ENCODE measurements at places on chromosomes 11 and 22. TPM values are rescaled to one million over a fixed set of nuclear protein-coding genes. Genes with fewer than 3 reads are reported as not detected.

Gene OR51A2
- not detected for total RNA-seq

DNA sequence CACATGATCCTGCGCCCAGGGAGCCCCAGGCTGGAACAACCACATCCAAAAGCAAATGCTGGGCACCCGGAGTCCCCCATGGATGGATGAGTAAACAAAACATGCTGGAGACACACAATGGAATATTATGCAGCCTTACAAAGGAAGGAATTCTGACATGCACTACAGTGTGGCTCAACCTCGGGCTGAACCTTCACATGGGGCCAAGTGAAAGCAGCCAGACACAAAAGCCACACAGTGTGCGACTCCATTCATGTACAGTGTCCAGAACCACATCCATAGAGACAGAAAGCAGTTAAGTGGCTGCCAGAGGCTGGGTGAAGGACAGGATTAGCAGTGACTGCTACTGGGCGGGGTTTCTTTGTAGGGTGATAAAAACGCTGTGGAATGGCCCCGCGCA, 10.1 kb downstream of the POLR3H start:
- H3K4me1 ChIP-seq: no peaks in the 10 kb centered on the region
- H3K4me3 ChIP-seq: no peak overlapping the region
- no peaks in the 10 kb centered on the region for H3K36me3 ChIP-seq
- no peak for DNase-seq

DNA sequence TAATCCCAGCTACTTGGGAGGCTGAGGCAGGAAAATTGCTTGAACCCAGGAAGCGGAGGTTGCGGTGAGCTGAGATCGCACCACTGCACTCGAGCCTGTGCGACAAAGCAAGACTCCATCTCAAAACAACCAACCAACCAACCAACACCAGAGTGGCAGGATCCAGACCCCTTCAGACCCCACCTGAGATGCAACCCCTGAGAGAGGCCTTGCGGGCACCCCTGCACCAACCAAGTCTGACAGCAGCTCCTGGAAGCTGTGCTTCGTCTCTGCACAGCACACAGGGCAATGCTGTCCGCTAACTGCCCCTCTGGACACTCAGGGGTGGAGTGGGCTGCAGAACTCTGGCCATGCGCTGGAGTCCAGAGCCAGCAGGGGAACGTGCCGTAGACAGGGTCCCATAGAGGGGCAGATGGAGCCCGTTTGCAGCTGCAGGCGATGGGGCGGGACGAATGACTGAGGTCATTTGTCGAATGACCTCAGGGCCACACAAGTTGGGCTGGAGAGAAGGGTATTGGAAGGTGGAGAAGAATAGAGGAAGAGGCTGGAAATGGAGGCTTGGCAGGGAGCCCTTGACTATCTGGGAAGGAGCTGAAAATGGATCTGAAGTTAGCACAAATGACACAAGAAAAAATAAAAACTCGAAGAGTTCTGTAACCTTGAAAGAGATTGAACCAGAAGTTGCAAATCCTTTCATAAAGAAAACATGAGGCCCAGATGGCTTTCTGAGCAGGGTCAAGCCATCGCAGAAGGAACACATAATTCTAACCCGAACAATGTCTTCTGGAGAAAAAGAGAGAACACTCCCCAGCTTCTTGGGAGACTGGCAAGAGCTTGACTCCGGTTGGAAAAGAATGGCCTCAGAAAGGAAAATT, 199.7 kb downstream of the CTTN start:
- no peaks in the 10 kb centered on the region for H3K4me1 ChIP-seq
- no peaks in the 10 kb centered on the region for H3K36me3 ChIP-seq

DNA sequence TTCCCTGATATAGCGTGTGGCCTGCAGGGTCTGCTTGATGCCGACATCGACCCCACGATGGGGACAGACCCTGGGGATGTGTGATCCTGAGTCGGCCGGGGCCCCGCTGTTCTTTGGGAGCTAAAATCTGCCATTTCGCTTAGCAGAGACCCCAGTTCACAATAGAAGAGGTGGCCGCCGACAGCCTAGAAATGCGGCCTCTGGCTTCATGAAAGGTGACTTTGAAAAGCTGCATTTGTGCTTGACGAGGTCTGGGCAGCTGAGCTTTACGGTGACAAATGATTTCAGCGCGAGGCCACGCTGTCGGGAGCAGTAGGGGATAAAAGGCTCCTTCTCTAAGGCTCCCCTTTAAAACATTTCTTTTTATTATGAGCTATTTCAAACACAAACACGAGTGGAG, 71.7 kb downstream of the RPS6KA4 start:
- H3K4me1 ChIP-seq: no peaks in the 10 kb centered on the region
- H3K4me3 ChIP-seq: no peak overlapping the region
- no peak overlapping the region for H3K27ac ChIP-seq
- no peaks in the 10 kb centered on the region for H3K27me3 ChIP-seq

Measured in transverse colon (tissue), 4 donors.